ENCODE measurements at places on chromosomes 7 and 10.

- DNase-seq, result no peak
Observed at GRCh38 chr10:118662228-118663035, 67.0 kb upstream of the PRLHR start.

DNA sequence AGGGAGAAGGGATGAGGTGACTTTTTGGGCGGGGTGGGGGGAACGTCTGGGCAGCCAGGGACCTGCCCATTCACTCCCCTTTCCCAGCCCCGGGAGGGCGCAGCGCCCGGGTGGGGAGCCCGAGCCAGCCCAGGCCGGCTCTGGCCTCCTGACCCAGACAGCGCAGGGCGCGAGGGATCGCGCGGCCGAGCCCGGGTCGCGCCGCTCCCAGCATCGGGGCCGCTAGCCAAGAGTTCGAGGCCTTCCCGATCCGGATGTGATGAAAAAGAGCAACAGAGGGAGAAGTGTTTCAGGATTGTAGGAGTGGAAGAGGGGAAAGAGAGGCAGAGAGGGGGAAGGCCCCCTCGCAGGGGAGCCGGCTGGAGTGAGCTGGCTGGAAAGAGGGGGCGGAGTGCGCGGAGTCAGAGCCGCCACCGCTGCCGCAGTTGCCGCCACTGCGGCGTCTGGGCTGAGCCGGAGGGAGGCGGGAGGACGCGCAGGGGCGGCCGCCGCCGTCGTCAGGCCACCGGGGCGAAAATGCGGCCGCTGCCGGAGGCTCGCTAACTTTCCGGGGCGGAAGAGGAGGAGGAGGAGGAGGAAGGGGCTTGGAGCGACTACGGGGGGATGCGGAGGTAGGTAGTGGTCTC lies at the start of gene MDFIC:
MDFIC (plus strand) TSS at position 69 of the 626 bp plus-strand sequence. CDS start 940 bp downstream, outside the sequence.
- peak; percentile 66 for DNase-seq

DNA sequence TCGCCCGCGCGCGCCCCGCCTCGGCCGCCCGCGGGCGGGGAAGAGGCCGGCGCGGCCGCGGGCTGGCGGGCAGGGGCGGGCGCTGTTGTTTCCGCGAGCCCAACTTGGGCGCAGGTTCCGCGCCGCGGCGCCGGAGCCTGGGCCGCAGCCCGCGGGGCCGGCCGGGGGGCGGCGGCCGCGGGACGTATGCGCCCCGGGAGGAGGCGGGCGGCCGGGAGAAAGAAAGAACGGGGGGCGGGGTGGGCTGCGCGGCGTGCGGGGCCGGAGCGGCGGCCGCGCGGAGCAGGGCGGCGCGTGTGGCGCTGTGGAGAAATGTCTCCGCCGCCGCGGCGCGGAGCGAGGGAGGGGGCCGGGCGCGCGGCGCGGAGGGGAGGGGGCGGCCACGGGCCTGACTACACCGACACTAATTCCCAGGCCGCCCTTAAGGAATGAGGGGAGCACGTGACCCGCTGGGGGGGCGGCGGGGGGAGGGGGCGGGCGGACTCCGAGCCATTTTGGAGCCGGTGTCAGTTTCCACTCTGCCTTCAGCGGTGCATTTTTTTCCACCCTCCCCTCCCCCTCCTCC lies at the start of gene BMI1:
BMI1 (plus strand) TSS at position 509 of the 565 bp plus-strand sequence. CDS start 5,351 bp downstream, outside the sequence.
- DNase-seq, result peak; percentile 81

DNA sequence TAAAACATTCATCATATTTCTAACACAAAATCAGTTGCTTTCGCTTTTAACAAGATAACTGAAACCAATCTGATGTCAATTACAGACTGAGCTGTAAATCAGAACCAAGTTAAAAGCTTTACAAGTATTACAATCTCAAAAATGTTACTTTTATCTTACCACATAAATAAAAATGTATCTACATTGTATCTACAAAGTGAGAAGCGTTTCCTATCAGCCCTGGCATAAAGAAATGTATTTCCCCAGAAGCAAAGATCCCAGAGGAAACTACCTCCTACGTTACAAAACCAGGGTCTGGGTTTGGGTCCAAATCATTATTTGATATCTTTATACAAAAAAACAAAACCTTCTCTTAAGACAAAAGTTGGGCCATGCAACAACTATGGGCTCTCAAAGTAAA lies 2.6 kb downstream of the SMURF1 start:
- no peak for DNase-seq

DNA sequence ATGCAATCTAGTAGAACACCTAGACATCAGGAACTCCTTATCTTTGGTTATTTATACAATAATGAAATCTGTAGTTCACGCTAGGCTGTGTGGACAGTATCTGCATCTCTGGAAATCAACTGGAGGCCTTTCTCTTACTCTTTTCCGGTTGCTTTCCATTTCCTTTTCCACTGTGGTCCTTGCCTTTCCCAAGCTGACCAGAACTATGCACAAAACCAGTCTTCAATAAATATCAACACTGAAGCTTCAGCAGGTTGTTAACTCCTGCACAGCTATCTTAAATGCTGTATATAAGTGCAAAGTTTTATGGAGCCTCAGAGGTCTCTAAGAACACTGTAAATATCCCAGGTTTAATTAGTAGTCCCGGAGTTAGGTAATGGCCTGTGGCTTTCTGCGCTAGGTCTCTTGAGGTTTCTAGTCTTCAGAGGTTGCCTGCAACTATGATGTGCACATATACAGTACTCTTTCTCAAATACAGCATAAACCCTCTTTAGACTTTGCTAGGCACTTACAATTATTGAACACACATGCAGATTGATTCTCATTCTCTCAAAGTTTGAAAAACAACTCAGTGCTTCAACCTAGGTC lies 2.4 kb downstream of the KLLN start:
- DNase-seq, result no peak
